ENCODE measurements at places on chromosomes 3 and 15.

DNA sequence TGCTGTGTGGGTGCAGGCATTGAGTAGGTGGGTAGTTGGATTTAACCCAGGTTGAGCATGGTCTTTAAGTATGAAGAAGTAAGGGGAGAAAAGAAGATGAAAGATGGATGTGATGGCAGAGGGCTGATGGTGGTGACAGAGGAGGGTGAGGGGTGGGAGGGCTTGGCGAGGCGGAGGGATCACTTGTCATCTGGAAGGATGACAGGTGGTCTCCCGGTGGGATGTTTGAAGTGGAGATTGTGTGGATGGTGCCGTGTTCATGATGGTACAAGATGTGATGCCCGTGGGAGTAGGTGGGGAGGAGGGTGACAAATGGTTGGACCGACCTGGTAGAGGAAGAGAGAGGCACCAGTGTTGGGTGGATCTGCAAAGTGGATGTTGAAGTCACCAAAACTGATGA, 208.8 kb downstream of the RPLP1 start:
- no peak for DNase-seq

GRCh38 chr15:87209891-87210689, 1046.4 kb downstream of the NTRK3 start:
- DNase-seq: no peak

GRCh38 chr3:25094932-25095685, 333.0 kb upstream of the RARB start:
- no peak for DNase-seq

DNA sequence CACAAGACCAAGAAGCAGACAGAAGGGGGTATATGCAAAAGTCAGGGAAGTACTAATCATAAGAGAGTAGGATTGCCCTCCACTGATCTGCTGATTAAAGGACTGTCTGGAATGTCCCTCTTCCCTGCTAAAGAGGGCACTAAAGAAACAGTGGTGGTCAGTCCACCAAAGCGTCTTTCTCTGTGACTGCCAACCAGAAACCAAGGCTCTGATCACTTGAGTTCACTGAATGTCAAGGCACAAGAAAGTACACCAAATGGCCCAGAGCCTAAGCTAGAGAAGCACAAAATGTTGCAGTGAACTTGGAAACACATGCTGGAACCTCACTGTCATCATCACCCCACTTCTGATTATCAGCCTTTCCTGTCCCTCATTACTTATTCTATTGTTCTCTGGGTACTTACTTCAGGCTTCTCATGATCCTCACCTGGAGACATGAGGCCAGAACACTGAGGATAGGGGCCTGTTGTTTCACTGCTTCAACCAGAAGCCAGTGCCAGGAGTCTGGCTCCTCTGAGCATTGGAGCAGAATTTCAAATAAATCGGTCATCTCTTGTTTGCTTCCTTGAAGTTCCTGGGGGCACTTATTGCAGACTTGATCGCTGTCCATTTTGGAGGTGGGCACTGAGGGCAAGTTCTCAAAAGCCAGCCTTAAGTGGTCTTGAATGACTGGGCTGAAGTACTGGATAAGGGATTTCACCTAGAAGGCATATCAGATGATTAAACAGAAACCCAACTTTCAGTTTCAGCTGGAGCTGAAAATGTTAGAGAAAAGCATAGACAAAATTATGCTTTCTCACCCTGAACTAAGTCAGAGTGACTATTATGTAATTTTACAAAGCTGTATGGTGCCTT, 58.9 kb downstream of the EIF3J start:
- DNase-seq: no peak

- DNase-seq: no peak
Measured at GRCh38 chr15:95880630-95881029, 449.9 kb upstream of the NR2F2 start.
